ENCODE measurements at places on chromosomes 7 and 10.

GRCh38 chr7:4154882-4155535, 527.1 kb upstream of the FOXK1 start:
- no peak for DNase-seq

DNA sequence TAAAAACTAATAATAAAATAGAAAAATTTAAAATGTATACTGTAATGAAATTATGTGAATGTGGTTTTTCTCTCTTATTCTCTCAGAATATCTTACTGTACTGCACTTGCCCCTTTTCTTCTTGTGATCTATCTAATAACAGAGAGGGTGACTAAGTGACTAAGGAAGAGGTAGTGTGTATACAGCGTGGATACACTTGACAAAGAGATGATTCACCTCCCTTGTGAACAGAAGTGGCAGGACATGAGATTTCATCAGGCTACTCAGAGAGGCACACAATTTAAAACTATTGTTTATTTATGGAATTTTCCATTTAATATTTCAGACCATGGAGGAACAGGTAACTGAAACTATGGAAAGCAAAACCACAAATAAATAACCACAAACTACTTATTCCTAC, 806.6 kb upstream of the GHITM start:
- no peak for DNase-seq

GRCh38 chr7:29306319-29306991, 111.9 kb downstream of the CHN2 start:
- DNase-seq, result no peak

- no peak for DNase-seq
These were observed 5.8 kb upstream of the SCD start for GRCh38 chr10:100340948-100341847.

DNA sequence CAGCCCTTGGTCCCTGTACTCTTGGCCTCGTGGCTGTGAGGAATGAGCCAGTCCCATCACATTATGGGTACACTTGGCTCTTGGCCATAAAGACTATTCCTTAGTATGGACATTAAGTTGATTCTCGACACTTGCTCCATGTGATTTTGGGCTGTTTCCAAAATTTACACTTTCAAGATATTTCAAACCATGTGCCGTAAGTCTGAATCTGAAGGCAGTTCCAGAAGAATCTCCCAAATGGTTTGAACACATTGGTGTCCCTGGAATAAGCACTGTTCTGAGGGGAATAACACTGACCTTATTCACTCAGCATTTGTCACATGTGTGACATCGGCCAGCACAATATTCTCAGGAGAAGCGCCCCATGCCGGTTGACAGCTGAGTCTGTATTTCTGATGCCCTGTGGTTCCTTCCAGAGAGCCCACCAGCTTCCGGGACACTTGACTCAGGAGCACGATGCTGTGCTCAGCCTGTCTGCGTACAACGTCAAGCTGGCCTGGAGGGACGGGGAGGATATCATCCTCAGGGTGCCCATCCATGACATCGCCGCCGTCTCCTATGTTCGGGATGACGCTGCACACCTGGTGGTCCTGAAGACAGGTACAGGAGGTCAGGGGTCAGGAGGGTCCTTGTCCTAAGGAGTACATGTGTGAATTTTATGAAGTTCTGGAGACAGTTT, 24.6 kb downstream of the NACAD start:
- DNase-seq, result no peak

GRCh38 chr7:86212976-86213375, 430.7 kb upstream of the GRM3 start:
- no peak for DNase-seq

- no peak for DNase-seq
These were observed 57.4 kb downstream of the CDK6 start for GRCh38 chr7:92778972-92779371.

GRCh38 chr10:26437637-26438461, at the start of gene APBB1IP:
TSS of gene APBB1IP (plus strand) at chr10:26438341. CDS start at chr10:26492327, 53,986 bp downstream.
- no peak for DNase-seq

GRCh38 chr7:33788531-33788930, 116.8 kb upstream of the BMPER start:
- DNase-seq, result no peak

DNA sequence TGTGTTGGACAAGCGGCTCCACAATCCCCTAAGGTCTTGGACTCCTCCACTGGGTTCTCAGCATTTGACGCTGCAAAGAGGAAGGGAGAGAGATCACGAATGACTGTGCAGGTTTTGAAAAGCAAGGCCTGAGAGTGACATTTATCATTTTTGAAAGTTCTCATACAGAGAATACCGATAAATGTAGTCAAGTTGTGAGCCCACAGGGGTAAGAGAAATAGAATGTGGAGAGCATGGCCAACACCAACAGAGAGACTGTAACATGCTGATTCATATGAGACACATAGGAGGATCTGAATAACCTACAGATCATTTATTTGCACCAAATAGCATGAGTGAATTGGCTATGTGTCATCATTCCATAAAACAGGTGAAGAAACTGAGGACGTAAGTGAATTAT, 230.5 kb upstream of the MBL2 start:
- DNase-seq, result no peak

All from NCI-H2171 treated with DMSO at 0.1 percent for 48 hours (cell line).